Astrocyte (in vitro differentiated cells and primary cell): ENCODE measurements at places on chromosomes 2 and 18. TPM values are rescaled to one million over a fixed set of nuclear protein-coding genes. Genes with fewer than 3 reads are reported as not detected.

CCBE1 gene
- 2.7 and 4.1 TPM in 2 replicates for total RNA-seq

PIEZO2 gene
- total RNA-seq = 5.3 and 11.8 TPM in 2 replicates

CD8A gene
- total RNA-seq = 0.14 TPM in 1 of 2 replicates, not detected in the other

- peak overlapping the region; percentile 40 for H3K4me3 ChIP-seq
- peak; percentile 93 for DNase-seq
- no peaks in the 10 kb centered on the region for H3K27me3 ChIP-seq
- H3K27ac ChIP-seq = peak overlapping the region; percentile 57
- H3K36me3 ChIP-seq = no peaks in the 10 kb centered on the region
These were observed 341.6 kb upstream of the VWC2L start for GRCh38 chr2:214069254-214069653.

GRCh38 chr2:147500819-147501395, 343.9 kb upstream of the ACVR2A start:
- no peak for DNase-seq
- no peaks in the 10 kb centered on the region for H3K27me3 ChIP-seq
- H3K27ac ChIP-seq = no peak overlapping the region

DNA sequence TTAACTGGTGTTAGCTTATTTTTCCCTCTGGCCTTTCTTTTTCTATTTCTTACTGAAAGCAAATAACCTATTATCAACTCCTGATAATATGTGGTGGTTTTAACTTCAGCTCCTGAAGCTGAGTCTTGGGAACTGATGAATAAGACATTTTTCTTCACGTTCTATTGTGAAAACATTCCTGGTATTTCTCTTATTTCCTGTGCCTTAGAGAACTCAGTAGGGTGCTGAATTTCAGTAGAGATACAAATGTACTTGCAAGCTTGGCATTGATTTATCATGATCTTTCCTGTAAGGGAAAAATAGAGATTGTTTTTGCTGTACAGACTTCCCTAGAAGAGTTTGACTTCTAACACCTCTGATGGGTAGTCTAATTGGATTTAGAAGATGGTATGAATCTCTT, 52.8 kb upstream of the DCC start:
- H3K27ac ChIP-seq = no peak overlapping the region
- no peaks in the 10 kb centered on the region for H3K4me1 ChIP-seq
- H3K4me3 ChIP-seq = no peak overlapping the region
- H3K36me3 ChIP-seq = no peaks in the 10 kb centered on the region
- no peaks in the 10 kb centered on the region for H3K27me3 ChIP-seq

DNA sequence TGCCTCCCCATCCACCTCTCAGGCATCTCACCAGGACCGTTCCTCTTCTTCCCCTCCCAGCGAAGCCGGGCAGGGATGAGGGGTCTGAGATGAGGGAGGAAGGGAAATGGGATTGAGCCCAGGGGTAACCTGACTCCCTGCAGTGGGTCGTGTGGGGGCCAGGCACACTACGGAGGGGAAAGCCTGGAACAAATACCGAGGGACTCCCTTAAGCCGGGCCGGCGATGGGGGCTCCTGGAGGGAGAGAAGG, 250 bp upstream of the SPEG start:
- H3K36me3 ChIP-seq = no peaks in the 10 kb centered on the region
- no peak overlapping the region for H3K27ac ChIP-seq
- H3K4me1 ChIP-seq = peaks cover 14% of the 10 kb centered on the region
- DNase-seq = no peak
- no peak overlapping the region for H3K4me3 ChIP-seq
- no peaks in the 10 kb centered on the region for H3K27me3 ChIP-seq

DNA sequence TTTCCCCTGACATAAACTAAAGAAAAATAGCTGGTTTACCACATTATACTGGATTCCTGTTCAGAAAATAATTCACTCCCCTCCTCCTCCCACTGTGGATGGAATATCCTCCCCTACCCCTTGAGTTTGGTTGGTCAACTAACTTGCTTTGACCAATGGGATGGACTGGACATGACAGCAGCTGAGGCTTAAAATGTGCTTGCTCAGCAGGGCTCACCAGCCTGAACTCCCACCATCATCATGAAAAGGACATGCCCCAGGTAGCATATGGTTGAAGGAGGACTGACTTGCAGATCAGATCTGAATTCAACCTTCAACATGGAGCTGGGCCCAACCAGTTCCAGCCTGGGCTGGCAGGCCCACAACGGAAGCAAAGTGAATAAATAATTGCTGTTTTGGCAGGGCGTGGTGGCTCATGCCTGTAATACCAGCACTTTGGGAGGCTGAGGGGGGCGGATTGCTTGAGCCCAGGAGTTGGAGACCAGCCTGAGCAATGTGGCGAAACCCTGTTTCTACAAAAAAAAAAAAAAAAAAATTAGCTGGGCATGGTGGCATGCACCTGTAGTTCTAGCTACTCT, 284.4 kb downstream of the AFF3 start:
- no peak overlapping the region for H3K27ac ChIP-seq
- H3K4me3 ChIP-seq = no peak overlapping the region
- no peaks in the 10 kb centered on the region for H3K36me3 ChIP-seq
- H3K4me1 ChIP-seq = peaks cover 28% of the 10 kb centered on the region
- H3K27me3 ChIP-seq = no peaks in the 10 kb centered on the region
- DNase-seq = no peak

GRCh38 chr2:174877301-174877700, 113.0 kb upstream of the CHRNA1 start:
- H3K4me3 ChIP-seq = no peak overlapping the region
- no peak overlapping the region for H3K27ac ChIP-seq
- no peaks in the 10 kb centered on the region for H3K27me3 ChIP-seq
- H3K4me1 ChIP-seq = no peaks in the 10 kb centered on the region
- DNase-seq = no peak
